ENCODE measurements at places on chromosomes 7 and 10.

GRCh38 chr7:95330204-95330960, 6.0 kb upstream of the PON1 start:
- DNase-seq = no peak

DNA sequence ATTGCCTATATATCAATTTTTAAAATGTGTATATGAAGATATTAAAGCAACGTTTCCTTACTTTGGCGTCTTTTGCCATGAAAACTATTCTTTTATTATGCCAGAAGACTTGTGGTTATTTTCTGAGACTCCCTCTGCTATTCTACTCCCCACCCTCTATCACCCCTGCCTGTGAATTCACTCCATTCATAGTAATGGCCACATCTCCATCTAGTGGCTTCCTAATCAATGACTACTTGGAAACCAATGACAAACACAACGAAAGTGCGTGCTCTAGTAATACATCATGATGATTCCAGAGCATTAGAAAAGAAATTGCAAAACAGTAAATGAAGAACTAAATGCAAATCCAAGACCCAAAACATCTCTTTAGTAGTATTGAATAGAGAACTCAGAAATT, 186.7 kb upstream of the HGF start:
- DNase-seq = no peak

DNA sequence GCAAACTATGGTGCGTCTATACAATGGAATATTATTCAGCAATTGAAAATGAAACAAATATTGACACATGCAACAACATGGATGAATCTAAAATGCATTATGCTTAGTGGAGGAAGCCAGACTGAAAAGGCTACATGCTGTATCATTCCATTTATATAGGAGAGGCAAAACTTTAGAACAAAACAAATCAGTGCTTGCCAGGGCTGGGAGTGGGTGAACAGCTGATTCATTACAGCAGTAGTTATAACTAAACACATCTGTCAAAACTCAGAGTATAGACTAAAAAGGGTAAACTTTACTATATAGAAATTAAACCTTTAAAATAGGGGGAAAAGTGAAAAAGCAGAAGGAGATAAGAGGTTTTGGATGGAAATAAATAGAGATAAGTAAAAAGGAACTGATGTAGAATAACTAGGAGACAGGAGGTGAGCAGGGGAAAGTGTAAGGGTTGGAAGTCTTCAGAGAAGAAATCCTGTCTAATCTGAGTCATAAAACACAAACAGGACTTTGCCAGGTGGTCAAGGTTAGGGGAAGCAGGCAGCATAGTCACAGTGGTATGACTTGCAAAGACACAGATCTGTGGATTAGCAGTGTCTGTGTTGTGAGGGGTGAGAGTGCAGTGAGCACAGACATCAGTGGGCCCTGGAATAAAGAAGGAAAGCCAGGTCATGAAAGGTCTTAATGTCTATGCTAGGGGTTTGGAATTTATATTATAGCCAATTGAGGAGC, 349.8 kb downstream of the PHTF2 start:
- no peak for DNase-seq

GRCh38 chr7:30479202-30480120, 877 bp upstream of the NOD1 start:
- DNase-seq = no peak

GRCh38 chr10:127157506-127158200, 38.7 kb downstream of the INSYN2A start:
- DNase-seq = no peak

Measured in gastrocnemius medialis (tissue), 4 donors.